ENCODE measurements at places on chromosomes 7 and 10. TPM values are rescaled to one million over a fixed set of nuclear protein-coding genes. Genes with fewer than 3 reads are reported as not detected.

DNA sequence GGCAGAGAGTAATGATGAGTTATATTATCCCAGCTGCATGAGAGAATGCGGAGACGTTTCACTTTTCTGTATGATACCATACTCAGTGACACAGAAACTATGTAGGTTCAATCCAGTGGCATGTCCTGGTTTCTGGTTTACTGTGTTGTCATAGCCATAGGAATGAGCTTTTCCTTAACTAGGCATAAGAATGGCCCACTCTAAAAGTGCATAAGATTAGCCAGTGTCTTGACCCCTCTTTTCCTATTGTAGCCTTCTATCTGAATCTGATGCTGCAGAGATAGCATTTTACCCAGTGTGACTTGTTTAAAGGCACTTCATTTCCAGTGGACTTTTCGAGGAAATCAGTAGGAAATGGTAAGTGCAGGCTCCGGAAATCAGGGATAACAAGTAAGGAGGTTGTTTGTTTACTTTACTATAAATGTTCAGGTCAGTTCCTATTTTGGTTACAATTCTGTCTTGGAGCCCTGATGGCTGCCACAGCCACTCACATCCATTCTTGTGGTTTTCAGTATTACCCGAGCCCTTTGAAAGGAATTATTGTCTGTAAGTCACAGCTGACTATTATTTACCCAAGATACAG is 70.5 kb downstream of the SEMA3A start:
- no peak overlapping the region for H3K4me3 ChIP-seq
- peaks cover 28% of the 10 kb centered on the region for H3K4me1 ChIP-seq
- peak; percentile 28 for DNase-seq
- peaks cover 10% of the 10 kb centered on the region for H3K36me3 ChIP-seq
- H3K27ac ChIP-seq, result peak overlapping the region; percentile 75
- no peaks in the 10 kb centered on the region for H3K27me3 ChIP-seq

DNA sequence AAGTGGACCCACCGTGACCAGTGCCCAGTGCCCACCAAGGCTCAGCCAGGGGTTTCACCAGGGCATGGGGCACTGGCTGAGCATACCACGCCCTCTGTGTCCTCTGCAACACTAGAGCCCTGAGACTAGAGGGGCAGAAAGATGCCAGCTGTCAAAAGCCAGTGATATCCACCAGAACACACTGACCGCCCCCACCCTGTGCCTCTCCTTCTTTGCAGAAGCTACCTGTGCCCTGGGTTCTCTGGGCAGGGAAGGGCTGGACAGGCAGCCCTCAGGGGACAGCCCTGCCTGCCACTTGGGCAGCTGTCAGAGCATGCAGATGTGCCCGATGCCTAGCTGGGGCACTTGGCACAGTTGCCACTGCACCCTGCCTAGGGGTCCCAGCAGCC is 494 bp downstream of the VSIR start:
- H3K27ac ChIP-seq, result no peak overlapping the region
- no peaks in the 10 kb centered on the region for H3K36me3 ChIP-seq
- H3K27me3 ChIP-seq, result peaks cover 45% of the 10 kb centered on the region
- no peaks in the 10 kb centered on the region for H3K4me1 ChIP-seq
- DNase-seq, result no peak
- H3K4me3 ChIP-seq, result peak overlapping the region; percentile 51

DNA sequence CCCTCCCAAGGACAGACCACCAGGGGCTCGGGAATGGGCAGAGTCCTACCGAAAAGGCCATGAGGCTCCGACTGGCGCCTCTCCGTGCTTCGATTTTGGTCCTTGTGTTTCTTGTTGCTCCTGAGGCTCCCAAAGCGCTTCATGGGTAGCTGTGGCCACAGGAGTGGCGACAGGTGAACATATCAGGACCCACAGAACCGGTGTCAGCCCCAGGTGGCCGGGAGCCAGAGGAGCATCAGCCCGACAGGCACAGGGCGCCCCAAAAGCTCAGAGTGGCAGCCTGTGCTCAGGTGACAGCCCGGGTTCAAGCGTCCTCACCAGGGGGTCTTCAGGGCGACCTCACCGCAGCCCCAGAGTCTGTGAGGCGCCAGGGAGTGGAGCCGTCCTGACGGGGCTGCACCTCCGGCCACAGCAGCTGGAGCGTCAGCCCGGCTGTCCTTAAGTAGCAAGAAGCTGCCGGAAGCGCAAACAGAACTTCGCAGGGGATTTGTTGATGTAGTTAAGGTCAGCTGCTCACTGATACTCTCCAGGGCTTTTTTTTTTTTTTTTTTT is 141.0 kb downstream of the PRKAG2 start:
- peaks cover 38% of the 10 kb centered on the region for H3K4me1 ChIP-seq
- H3K27me3 ChIP-seq, result peaks cover 7% of the 10 kb centered on the region
- no peak overlapping the region for H3K4me3 ChIP-seq

GPR15LG gene
- not detected for total RNA-seq

Measured in neural progenitor cell (in vitro differentiated cells).